ENCODE measurements at places on chromosomes 16 and 17.

DNA sequence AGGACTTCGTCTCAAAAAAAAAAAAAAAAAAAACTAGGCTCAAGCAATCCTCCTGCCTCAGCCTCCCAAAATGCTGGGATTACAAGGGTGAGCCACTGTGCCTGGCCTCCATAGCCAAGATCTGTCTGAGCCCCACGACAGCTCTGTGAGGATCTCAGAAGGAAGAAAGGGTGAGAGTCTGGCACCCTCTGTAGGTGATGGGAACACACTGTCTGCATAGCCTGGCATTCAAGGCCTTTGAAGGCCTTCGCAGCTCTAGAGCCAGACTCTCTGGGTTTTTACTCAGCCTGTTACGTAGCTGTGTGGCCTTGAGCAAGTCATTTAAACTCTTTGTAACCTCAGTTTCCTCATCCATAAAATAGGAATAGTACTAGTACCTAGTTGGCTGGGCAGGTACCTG lies 6.3 kb upstream of the XPO6 start:
- DNase-seq, result peak; percentile 84

- no peak for DNase-seq
These were observed 491 bp downstream of the GAS7 start for GRCh38 chr17:10197721-10198508.

DNA sequence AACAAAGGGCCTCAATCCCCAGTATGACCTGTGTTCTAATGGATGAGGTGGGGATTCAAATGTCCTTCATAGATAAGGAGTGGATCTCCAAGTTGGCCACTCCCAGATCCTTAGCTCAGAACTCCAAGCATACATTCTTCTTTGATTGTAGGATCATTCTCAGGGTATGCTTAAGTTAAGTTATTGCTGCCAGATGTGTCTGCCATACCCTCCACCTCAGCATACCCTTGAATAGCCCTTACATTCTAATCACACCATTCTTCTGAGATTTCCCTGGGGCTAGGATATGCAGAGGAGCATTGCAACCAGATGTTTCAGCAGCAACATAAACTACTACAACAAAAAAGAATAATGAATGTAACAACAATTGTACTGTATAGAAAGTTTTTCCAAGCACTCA lies 1.6 kb upstream of the KRTAP2-4 start:
- DNase-seq, result no peak

GRCh38 chr16:55283812-55284717 lies 39.9 kb upstream of the IRX6 start:
- DNase-seq, result no peak

DNA sequence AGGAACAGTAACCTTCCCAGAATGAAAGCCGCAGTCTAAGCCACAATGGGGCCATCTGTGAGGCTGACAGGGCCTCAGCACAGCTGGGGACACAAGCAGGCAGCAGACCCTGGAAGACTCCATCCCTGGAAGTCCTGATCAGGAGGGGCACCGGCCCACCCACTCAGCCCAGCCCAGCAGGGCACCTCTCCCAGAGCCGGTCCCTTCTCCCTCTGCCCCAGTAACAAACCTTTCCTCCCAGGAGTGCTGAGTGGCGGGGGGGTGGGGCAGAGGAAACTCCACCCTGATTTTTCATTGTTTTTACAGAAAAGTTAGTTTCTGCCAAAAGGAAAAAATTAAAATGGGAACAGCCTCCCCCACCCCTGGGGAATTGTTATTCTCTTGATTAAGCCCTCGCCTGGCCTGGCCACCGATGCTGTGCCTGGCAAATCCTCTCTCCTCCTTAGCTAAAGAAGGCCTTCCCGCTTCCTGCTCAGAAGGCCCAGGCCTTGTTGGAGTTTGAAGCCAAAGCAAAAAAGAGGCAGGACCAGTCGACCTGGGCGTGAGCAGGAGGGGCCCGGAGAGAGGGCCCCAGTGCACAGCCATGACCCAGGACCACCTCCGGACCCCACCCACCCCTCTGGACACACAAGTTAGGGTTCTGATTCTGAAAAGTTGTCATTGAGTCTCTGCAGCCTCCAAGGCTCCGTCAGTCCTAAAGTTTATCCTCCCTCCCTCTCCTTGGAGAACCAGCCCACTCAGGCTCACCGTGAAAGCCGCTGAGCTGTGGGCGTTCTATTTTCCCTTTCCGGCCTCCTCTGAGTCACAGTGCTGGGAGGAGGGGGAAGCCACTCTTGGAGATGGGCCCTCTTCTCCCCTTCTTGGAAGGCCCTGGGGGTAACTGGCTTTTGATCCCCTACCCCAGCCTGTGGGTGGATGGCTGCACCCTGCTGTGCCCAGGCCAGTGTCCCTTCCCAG lies 128.4 kb upstream of the TNRC6C start:
- DNase-seq, result no peak

GRCh38 chr17:77803726-77804125 lies 154.8 kb upstream of the TNRC6C start:
- no peak for DNase-seq

DNA sequence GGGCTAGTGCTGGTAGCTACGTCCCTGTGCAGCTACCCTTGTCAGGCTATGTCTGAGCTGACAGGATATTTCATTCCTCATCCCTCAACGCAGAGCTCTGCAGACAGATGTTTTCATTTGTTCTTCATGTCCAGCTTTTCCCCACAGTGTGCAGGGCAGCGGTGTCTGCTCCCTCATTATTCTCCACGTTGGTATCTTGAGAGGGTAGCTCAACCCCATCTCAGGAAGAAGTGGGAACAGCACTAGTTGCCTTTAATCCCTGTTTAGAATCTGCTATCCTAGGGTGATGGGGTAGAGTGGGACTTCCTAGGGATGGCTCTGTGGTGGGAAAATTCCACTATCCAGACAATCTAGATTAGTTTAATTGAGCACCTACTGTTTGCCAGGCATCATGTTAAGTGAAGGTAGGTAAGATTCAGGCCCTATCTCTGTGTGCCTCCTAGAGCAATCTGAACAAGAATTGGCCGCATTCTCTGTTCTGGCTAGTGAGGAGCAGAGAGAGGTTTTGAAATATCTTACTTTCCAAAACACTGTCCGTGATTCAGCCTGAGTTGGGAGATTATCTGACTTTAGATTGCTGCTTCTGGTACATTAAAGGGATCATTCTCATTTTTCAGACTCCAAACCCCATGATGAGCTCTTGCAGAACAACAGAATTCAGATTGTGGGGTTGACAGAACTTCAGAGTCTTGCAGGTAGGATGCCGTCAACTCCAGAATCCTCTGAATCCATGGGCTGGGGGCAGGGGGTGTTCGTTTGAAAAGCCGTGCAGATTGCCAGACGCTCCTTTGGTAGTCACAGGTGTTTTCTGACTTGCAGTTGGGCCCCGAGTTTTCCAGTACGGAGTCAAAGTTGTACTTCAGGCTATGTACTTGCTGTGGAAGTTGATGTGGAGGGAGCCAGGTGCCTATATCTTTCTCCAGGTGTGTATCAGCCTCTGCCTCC lies 963 bp downstream of the ALG1 start:
- no peak for DNase-seq

- DNase-seq, result no peak
These were observed 194.5 kb upstream of the CDH13 start for GRCh38 chr16:82432261-82432660.

DNA sequence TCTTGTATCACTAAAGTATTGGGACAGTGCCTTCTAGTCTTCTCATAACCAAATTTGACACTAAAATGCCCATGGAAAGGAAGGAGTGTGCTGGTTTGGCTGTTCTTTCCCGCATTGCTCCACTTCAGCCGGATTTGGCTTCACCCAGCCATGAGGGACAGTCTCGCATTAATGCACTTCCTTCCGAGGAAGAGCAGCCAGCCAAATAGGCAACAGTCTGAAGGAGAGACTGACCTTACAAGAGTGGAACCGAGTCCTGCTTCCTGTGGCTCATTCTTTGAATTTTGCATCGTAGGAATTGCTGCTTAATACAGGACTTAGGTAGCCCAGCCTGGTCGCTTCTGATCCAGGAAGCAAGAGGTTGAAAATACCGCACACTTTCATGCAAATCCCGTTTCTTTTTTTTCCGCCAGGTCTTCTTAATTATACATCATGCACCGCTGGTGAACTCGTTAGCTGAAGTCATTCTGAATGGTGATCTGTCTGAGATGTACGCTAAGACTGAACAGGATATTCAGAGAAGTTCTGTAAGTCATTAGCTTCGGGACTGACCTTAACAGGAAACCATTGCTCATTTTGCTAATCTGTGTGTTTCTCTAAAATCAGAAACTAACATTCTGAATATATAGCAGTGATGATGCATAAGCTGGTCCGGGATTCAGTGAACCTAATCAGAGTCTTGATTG lies 38.2 kb downstream of the CLEC16A start:
- no peak for DNase-seq

- peak; percentile 24 for DNase-seq
These were observed 13.7 kb downstream of the N4BP1 start for GRCh38 chr16:48596326-48596725.
